ENCODE measurements at places on chromosomes 6 and 20.

DNA sequence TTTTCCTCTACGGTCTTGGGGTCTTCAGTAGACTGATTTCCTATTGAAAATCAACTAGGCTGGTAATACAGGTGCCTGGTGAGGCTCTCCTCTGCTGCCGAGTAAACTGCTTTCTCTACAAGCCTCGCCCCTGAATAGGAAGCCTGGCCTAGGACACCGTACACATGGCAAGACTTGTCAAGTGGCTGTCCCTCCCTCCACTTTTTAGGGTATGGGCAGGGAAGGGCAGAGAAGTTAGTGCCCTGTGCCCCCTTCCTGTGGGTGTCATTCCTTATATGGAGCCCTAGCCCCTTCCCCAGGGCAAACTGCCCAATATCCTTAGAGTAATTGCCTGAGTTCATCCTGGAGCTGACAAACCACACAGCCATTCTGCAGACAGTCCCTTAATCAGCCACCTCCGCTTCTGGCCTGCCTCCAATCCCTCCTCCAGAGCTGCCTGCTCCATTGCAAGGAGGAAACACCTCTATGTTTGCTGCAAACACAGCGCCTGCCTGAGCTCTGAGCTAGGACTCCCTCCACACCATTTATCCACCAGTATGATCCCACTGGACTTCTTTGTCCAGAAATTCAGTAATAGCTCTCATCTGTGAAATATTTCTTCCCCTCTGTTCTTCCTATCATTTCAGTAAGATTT, 93.1 kb downstream of the CHD6 start:
- no peak for DNase-seq

DNA sequence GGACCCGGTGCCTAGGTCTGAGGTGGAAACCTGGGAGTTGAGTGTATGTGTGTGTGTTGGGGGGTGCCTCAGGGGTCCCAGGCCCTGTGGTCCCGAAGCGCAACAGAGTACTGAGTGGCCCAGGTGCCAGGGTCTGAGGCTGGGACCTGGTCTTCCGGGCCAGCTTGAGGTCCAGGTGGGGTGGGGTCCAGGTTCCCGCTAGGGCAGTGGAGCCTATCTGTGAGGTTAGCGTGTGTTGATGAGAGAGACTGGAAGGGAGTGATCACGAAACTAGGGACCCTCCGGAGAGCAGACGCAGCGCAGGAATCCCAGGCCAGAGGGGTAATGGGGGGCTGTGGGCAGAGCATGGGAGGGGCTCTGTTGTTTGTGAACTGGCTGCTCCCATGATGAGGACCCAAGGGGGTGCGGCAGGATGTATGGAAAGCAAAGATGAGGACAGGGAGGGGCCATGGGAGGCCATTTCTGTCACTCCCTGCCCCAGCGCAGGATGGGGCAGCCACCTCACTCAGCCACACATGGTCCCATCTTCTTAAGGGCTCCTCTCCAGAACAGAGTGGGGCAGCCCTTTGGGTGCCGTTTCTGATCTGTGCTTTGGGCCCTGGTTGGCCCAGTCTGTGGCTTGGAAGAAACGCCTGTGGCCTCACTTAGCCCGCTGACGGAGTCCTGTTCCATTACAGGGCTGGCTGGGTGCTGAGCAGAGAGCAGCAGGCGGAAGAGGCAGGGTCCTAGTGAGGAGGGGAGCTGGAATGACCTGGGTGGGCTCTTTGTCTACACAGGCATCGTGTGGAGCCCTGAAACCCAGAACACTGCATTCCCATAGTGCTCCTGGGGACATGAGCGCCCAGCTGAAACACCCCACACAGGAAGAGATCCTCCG, 872 bp downstream of the HSPA12B start:
- no peak for DNase-seq

DNA sequence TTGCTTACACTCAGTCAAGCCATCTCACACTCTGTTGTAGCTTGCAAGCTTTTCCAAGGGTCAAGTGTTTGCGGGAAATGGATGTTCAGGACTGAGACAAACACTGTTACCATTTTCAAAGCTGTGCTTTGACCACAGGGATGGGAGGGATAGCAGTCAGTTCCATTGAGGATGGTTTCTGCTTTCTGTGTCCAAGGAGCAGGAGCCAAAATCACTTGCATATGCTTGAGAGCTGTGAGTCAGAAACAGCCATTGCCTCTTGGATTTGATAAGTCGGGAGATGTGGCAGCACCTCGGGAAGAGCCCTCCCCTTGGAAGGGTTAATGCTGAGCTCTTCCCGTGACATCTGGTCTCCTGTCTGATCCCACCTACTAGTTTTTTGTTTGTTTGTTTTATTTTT, 85.2 kb downstream of the TCP11 start:
- no peak for DNase-seq

DNA sequence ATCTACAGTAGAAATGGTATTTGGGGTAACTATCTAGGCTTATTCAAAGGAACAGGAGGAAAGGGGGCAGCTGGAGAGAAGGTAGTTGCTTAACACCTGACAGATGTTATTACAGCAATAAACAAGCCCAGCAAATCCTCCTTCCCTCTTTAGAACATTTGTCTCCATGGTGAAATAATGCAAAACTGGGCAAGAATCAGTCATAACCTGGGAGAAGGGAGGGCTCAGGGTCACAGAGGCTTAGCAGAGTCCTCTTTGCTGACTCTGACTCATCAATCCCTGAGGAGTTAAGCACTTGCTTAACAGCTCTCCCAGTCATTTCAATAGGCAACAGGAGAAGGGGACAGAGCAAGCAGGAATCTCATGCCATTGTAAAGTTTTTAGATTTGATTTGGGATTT, 230.3 kb downstream of the IBTK start:
- DNase-seq: no peak

DNA sequence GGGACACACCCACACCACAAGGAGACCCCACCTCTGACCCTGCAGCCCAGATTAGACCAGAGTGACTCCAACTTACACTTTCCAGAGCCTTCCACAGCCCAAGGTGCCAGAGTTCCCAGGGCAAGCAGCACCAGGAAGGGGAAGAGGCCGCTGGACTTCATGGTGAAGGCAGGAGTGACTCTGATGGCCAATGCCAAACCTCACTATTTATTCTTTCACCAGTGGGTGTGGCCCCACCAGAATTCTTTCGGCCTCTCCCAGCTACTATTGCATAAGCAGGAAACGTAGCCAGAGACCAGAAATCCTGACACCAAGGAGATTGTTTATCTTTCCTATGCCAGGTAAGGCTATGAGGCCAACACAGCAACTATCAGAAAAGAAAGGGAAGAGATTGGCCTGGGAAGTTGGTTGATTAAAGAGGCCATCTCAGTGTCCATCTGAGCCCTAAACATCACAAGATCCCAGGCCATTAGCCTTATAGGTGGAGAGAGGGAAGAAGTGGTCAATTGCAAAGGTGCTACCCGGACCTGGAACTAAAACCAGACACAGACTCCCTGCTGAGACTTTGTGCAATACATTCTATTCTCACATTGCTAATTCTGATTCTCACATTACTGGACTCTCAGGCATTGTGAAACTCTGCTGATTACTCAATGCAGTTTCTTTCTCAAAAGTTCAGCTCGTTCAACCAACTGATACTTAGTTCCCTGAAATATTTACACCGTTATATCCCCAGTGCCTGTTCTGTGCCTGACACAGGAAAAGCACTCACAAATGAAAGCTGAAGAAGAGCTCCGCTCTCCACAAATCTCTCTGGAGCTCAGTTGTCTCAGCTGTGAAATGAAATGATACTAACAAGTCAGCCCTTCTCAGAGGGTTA, at the start of gene SLPI:
Gene SLPI (minus strand): TSS at position 182 of the 880 bp plus-strand sequence. CDS start 21 bp downstream, at position 161.
- no peak for DNase-seq

DNA sequence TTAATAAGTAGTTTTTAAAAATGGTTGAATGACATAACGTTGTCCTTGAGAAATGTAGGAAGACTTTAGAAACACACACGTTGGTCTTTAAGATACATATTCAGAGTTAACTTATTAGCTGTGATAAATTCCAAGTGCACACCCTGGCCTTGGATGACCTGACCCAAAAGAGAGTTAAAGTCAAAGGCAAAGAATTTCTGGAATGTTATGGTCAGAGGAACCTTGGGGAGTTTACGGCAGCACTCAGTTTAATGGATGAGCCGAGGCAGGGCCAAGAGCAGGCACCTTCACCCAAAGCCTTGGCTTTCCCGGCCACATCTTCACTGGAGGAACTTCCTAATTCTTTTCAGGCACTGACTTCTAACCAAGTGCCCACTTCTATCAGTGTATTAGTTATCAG, 200.5 kb downstream of the SMOC2 start:
- DNase-seq: no peak

- DNase-seq: peak; percentile 48
Measured at GRCh38 chr6:154156135-154156896, 117.3 kb downstream of the OPRM1 start.
